Neural crest cell (in vitro differentiated cells): ENCODE measurements at places on chromosomes 5 and 9. TPM values are rescaled to one million over a fixed set of nuclear protein-coding genes. Genes with fewer than 3 reads are reported as not detected.

ARSB gene
- 26.6 and 28.0 TPM in 2 replicates for total RNA-seq

DOCK8 gene
- 0.58 and 0.68 TPM in 2 replicates for total RNA-seq

PCDHB16 gene
- 11.4 and 12.6 TPM in 2 replicates for total RNA-seq

GRCh38 chr9:135908754-135909204 is 1.4 kb upstream of the CAMSAP1 start:
- H3K27ac ChIP-seq, result no peak overlapping the region
- no peak for DNase-seq
- peak overlapping the region; percentile 84 for H3K4me3 ChIP-seq
- peaks cover 3% of the 10 kb centered on the region for H3K27me3 ChIP-seq
- H3K36me3 ChIP-seq, result peaks cover 38% of the 10 kb centered on the region

GRCh38 chr5:165459232-165459631 is 1953.8 kb downstream of the MAT2B start:
- no peaks in the 10 kb centered on the region for H3K4me1 ChIP-seq
- H3K36me3 ChIP-seq, result no peaks in the 10 kb centered on the region
- H3K27me3 ChIP-seq, result no peaks in the 10 kb centered on the region
- no peak overlapping the region for H3K27ac ChIP-seq

DNA sequence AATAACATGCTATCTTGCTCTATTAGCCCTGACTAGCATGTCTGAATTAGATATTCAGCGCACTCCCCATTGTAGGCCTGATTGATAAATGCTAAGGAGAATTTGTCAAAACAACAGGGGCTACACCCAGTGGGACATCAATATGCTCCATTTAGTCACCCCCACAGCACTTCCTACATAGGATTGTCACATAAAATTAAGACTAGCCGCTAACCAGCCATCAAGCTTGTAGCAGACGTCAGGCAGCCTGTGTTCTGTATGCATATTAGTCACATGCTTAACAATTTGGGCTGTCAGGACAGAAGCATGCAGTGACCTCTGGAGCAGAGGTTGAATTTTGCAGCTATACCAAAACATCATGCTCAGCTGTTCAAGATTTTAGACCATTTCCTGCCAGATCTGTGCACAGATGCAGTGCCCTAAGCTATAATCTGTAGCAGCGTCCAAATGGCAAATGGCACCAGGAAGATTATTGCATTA is 197.4 kb upstream of the ISL1 start:
- H3K4me1 ChIP-seq, result peaks cover 13% of the 10 kb centered on the region
- no peak for DNase-seq
- no peak overlapping the region for H3K4me3 ChIP-seq
- H3K27ac ChIP-seq, result no peak overlapping the region
- peaks cover 5% of the 10 kb centered on the region for H3K27me3 ChIP-seq

GRCh38 chr5:98581112-98581997 is 192.1 kb upstream of the RGMB start:
- H3K4me1 ChIP-seq, result peaks cover 43% of the 10 kb centered on the region
- no peaks in the 10 kb centered on the region for H3K27me3 ChIP-seq
- no peak overlapping the region for H3K27ac ChIP-seq
- peaks cover 2% of the 10 kb centered on the region for H3K36me3 ChIP-seq
- DNase-seq, result no peak
- H3K4me3 ChIP-seq, result no peak overlapping the region

DNA sequence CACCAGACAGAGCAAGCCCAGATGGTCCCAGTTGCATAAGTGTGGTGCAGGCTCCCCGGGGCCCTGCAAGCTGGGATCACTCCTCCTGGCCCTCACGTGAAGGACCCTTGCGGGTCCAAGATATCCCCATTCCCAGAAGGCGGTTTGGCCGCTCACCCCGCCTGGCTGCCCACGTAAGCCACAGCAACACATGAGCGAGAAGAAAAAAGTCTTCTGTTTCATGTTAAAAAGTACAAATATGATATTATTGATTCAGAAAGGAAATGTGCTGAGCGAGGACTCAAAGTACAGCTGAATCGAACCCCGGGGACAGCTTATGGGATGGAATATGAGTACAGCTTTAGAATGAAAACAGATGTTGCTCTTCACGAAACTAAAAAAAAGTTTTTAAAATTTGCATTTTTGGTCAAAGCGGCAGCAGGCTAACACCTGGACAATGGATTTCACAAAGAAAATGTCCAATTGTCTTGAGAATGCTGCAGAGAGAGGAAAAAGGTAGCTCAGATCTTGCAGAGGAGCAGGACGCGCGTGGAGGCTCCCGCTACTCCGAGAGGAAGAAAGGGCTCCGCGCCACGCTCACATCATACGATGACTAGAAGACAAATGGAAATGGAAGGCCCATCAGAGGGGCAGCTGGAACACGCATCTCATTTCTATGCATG is 427.6 kb downstream of the IRX1 start:
- peaks cover 2% of the 10 kb centered on the region for H3K36me3 ChIP-seq
- no peak overlapping the region for H3K4me3 ChIP-seq
- H3K4me1 ChIP-seq, result peaks cover 52% of the 10 kb centered on the region
- no peaks in the 10 kb centered on the region for H3K27me3 ChIP-seq
- DNase-seq, result no peak
- no peak overlapping the region for H3K27ac ChIP-seq

GRCh38 chr5:33769196-33769595 is 122.6 kb downstream of the ADAMTS12 start:
- H3K27me3 ChIP-seq, result peaks cover 13% of the 10 kb centered on the region
- H3K4me1 ChIP-seq, result peaks cover 17% of the 10 kb centered on the region
- no peak for DNase-seq
- no peaks in the 10 kb centered on the region for H3K36me3 ChIP-seq
- H3K4me3 ChIP-seq, result no peak overlapping the region

DNA sequence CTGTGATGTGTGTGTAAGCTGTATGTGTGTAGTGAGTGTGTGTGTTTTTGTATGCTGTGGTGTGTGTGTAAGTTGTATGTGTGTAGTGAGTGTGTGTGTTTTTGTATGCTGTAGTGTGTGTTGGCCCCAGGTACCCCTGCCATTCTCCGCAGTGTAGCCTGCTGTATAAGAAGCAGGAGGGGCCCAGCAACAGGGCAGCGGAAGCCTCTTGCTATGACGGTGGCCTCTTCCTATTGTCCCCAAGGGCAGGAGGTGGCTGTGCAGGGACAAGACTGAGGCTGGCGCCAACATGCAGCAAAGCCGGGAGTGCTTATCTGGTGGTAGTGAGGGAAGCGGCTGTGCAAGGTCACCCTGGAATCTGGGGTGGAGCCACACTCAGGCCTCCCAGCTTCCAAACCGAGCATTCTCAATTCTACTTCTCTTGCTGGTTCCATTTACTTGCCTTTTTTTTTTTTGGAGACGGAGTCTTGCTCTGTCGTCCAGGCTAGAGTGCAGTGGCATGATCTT is 5.1 kb downstream of the SPAAR start:
- H3K27me3 ChIP-seq, result no peaks in the 10 kb centered on the region
- peaks cover 5% of the 10 kb centered on the region for H3K4me1 ChIP-seq
- H3K27ac ChIP-seq, result no peak overlapping the region
- H3K36me3 ChIP-seq, result no peaks in the 10 kb centered on the region
- DNase-seq, result peak; percentile 34

GRCh38 chr5:141850244-141850768 is 27.9 kb downstream of the PCDH1 start:
- no peak for DNase-seq
- peak overlapping the region; percentile 92 for H3K4me3 ChIP-seq
- no peaks in the 10 kb centered on the region for H3K36me3 ChIP-seq
- H3K27me3 ChIP-seq, result no peaks in the 10 kb centered on the region
- H3K4me1 ChIP-seq, result peaks cover 29% of the 10 kb centered on the region
- H3K27ac ChIP-seq, result peak overlapping the region; percentile 75

- no peak overlapping the region for H3K4me3 ChIP-seq
- H3K27me3 ChIP-seq, result peaks cover 60% of the 10 kb centered on the region
Measured at GRCh38 chr5:6578676-6579343, 54.0 kb downstream of the NSUN2 start.

DNA sequence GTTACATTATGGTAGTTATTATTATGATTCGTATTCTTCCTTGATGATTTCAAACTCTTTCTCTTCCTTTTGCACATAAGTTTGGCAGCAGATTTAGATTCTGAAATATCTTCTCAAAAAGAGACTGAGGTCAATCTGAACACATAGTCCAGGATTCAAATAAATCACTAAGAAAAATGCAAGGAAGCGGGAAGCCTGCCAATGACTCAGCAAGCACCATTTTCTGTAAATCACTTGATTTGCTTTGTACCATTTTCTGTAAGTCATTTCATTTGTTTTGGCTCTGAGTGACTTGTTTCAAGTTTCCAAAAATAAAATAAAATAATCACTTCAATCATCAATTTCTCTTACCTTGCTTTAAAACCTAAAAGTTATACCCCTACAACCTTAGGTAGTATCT is 24.6 kb upstream of the GLIS3 start:
- H3K27ac ChIP-seq, result no peak overlapping the region
- H3K4me3 ChIP-seq, result no peak overlapping the region
- H3K36me3 ChIP-seq, result no peaks in the 10 kb centered on the region
- DNase-seq, result no peak
- no peaks in the 10 kb centered on the region for H3K4me1 ChIP-seq
- no peaks in the 10 kb centered on the region for H3K27me3 ChIP-seq

DNA sequence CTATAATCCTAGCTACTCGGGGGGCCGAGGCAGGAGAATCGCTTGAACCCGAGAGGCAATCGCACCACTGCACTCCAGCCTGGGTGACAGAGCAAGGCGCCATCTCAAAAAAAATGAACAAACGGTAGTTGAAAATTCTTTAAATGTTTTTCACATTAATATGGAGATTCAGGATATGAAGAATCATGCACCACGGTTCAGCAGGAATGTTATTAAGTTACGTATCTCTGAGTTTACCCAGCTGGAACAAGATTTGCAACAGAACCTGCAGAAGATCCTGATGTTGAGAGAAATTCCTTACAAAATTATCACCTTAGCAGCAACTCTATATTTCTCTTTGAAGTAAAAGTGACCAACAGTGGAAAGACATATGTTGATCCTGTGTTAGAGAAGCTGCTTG is 10.0 kb downstream of the PCDHGA12 start:
- no peak for DNase-seq
- no peak overlapping the region for H3K4me3 ChIP-seq
- no peaks in the 10 kb centered on the region for H3K4me1 ChIP-seq
- peaks cover 62% of the 10 kb centered on the region for H3K36me3 ChIP-seq
- no peak overlapping the region for H3K27ac ChIP-seq
- H3K27me3 ChIP-seq, result no peaks in the 10 kb centered on the region

- no peak overlapping the region for H3K27ac ChIP-seq
- peaks cover 8% of the 10 kb centered on the region for H3K4me1 ChIP-seq
- H3K36me3 ChIP-seq, result no peaks in the 10 kb centered on the region
- H3K27me3 ChIP-seq, result no peaks in the 10 kb centered on the region
Measured at GRCh38 chr5:133842846-133843611, 125.4 kb downstream of the C5orf15 start.

DNA sequence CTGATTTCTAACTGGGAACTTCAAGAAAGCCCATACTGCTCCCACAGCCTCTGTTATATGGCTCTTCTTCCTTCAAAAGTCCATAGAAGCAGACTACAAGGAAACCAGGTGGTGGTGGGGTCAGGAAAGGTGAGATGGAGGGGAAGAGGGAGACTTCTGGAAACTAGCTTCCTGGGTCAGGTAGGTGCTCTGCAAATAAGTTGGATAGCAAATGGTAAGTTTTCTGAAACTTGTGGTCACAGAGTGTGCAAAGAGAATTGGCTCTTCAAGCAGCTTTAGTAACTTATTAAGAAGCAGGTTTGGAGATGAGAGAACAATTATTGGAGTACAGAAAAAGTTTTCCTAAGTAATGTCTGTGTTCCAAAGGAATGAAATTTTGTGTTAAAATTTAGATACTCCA is 316.9 kb downstream of the ADGRV1 start:
- no peak overlapping the region for H3K27ac ChIP-seq
- H3K4me1 ChIP-seq, result peaks cover 16% of the 10 kb centered on the region
- DNase-seq, result no peak
- no peak overlapping the region for H3K4me3 ChIP-seq
- peaks cover 7% of the 10 kb centered on the region for H3K36me3 ChIP-seq
- H3K27me3 ChIP-seq, result no peaks in the 10 kb centered on the region

DNA sequence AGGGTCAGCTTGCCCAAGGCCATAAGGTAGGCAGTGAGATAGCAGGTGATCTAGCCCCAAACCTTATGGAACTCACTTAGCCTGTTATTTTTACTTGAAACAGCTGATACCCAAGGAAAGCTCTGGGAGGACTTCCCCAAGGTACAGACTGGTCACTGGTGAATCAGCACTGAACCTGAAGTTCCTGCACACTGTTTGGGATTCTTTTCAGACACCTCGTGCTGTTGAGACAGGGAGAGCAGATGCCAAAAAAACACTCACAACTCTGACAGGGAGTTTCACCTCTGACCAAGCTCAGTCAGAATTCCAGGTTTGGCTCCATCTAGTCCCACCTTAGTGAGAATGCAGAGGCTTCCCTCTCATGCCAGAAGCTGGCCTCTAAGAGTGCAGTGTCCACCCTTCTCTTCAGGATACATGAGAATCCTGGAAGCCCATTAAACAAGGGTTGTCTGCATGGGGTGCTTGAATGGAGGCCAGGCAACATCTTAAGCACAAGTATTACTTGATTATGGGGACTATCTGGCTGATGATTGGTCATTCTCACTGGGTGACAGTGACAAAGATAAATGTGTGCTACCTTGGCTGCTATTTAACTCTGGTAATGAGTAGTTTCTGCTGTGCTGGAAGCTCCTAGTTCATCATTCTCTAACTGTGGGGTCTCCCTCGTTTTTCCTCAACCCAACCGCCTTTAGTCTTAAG is 122.8 kb upstream of the SLIT3 start:
- no peak overlapping the region for H3K27ac ChIP-seq
- no peak overlapping the region for H3K4me3 ChIP-seq
- H3K36me3 ChIP-seq, result no peaks in the 10 kb centered on the region
- no peak for DNase-seq

GRCh38 chr9:106961623-106962022 is 98.7 kb downstream of the ZNF462 start:
- H3K36me3 ChIP-seq, result peaks cover 74% of the 10 kb centered on the region
- peaks cover 41% of the 10 kb centered on the region for H3K4me1 ChIP-seq
- no peak overlapping the region for H3K27ac ChIP-seq
- no peak overlapping the region for H3K4me3 ChIP-seq
- no peak for DNase-seq

DNA sequence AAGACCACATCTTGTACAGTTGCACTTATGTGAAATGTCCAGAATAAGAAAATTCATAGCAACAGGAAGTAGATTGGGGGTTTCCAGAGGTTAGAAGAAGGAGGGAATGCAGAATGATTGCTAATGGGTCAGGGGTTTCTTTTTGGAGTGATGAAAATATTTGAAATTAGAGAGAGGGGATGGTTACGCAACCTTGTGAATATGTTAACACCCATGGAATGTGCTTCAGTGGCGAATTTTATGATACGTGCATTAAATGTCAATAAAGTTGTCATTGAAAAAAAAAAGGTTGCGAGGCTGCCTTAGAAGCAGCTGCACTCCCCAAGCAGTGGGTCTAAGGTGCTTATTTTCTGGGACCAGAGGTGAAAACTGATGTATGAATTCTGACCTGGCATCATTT is 64.4 kb upstream of the SUB1 start:
- DNase-seq, result no peak
- H3K4me1 ChIP-seq, result peaks cover 4% of the 10 kb centered on the region
- no peaks in the 10 kb centered on the region for H3K27me3 ChIP-seq
- no peak overlapping the region for H3K4me3 ChIP-seq
- H3K36me3 ChIP-seq, result no peaks in the 10 kb centered on the region
- H3K27ac ChIP-seq, result no peak overlapping the region

- peak; percentile 75 for DNase-seq
- peaks cover 13% of the 10 kb centered on the region for H3K36me3 ChIP-seq
- H3K4me3 ChIP-seq, result peak overlapping the region; percentile 87
- H3K27me3 ChIP-seq, result no peaks in the 10 kb centered on the region
- H3K4me1 ChIP-seq, result peaks cover 70% of the 10 kb centered on the region
- peak overlapping the region; percentile 97 for H3K27ac ChIP-seq
Measured at GRCh38 chr5:74640954-74641734, 616 bp upstream of the ENC1 start.

- no peaks in the 10 kb centered on the region for H3K27me3 ChIP-seq
- H3K4me3 ChIP-seq, result no peak overlapping the region
- H3K36me3 ChIP-seq, result no peaks in the 10 kb centered on the region
- no peaks in the 10 kb centered on the region for H3K4me1 ChIP-seq
- H3K27ac ChIP-seq, result no peak overlapping the region
Measured at GRCh38 chr5:178839319-178839704, 20.4 kb upstream of the ZNF354B start.
